ENCODE measurements at places on chromosomes 11 and 22. TPM values are rescaled to one million over a fixed set of nuclear protein-coding genes. Genes with fewer than 3 reads are reported as not detected.

DNA sequence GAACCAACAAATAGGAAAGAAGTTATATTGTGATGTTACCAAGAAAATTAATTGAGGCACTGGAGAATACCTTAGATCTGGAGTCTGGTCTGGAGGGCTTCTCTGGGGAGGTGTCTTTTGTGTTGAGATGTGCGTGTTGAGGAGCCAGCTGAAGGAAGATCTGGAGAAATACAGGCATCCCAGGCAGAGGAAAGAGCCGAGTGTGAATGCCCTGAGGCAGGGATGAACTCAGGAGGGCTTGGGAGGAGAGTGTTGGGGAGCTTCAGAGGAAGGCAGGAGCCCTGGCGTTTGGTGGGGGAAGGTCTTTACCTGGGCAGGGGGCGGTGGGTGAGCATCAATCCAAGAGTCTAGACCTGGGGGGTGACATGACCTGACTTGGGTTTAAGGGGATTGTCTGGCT is 13.1 kb downstream of the SYNGR1 start:
- H3K4me3 ChIP-seq = no peak overlapping the region
- peaks cover 12% of the 10 kb centered on the region for H3K36me3 ChIP-seq
- H3K27me3 ChIP-seq = no peaks in the 10 kb centered on the region
- peaks cover 26% of the 10 kb centered on the region for H3K4me1 ChIP-seq

Gene FREY1
- total RNA-seq = 2.5 TPM

GRCh38 chr11:128497061-128497775 is 90.1 kb downstream of the ETS1 start:
- H3K36me3 ChIP-seq = peaks cover 3% of the 10 kb centered on the region
- peaks cover 83% of the 10 kb centered on the region for H3K27me3 ChIP-seq
- no peak overlapping the region for H3K27ac ChIP-seq
- H3K4me1 ChIP-seq = peaks cover 61% of the 10 kb centered on the region

DNA sequence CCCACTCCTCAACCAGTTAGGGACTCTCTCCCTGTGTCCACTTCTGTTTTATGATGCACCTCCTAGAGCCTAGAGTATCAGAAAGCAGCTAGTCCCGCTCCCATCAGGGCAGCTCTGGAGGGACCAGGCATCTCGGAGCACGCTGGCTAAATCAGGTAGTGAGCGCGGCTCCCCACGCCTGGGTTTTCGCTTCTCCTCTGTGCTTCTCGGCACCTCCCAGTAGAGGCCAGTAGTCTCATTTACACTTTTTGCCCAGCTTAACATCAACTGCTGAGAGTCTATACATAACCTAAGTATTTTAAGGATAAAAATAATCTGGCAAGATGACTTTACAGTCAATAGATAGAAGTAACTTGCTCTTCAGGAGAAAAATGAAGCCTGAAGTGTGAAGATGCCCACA is 473.8 kb downstream of the OPCML start:
- no peak overlapping the region for H3K4me3 ChIP-seq
- DNase-seq = no peak
- H3K27ac ChIP-seq = no peak overlapping the region

- no peak for DNase-seq
- no peak overlapping the region for H3K4me3 ChIP-seq
These were observed 381.3 kb downstream of the CTTN start for GRCh38 chr11:70779433-70780245.

DNA sequence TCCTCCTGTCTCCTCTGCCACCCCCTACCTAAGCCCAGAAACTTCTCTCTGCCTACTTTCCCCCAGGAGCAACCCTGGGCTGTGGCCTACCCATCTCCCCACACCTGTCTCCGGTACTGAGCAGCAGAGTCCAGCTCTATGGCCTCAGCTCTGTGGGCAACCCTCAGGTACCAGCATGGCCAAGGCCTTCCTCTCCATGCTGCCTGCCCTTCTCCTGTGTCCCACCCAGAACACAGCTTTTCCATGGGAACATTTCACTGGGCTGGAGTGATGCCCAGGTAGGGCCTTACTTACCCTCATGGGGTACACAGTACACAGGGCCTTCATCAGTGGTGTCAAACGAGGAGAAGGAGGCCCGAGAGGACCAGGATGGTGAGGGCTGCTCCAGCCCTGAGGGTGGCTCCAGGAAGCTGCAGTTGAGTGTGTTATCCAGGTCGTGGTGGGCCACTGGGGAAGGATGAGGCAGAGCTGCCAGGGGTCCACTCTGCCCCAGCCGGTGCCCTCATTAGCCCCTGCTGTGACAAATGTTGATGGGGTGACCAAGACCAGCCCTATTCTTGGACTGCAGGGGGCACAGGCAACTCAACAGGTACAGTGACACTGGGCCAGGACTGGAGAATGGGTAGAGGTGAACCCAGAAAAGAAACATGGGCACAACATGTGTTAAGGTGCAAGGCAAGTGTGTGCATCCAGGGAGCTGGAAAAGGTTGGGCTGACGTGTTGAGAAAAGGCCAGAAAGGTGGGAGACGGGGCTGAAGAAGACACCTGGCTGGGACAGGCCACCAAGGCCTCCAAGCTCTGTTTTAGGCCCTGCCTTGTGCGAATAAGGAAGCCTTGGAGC is 10.3 kb downstream of the SCARF2 start:
- no peak overlapping the region for H3K27ac ChIP-seq
- DNase-seq = no peak
- peaks cover 23% of the 10 kb centered on the region for H3K27me3 ChIP-seq
- peaks cover 12% of the 10 kb centered on the region for H3K4me1 ChIP-seq
- H3K4me3 ChIP-seq = peak overlapping the region; percentile 39

GRCh38 chr11:80862011-80862410 is 1421.2 kb upstream of the TENM4 start:
- no peaks in the 10 kb centered on the region for H3K36me3 ChIP-seq
- no peak for DNase-seq
- H3K4me1 ChIP-seq = no peaks in the 10 kb centered on the region
- no peak overlapping the region for H3K4me3 ChIP-seq

Gene MUC6
- not detected for total RNA-seq

Gene C11orf86
- total RNA-seq = not detected

Gene SMIM38
- 1.1 TPM for total RNA-seq

Measured in neural crest cell (in vitro differentiated cells).